Thymus (tissue), 14 donors: ENCODE measurements at places on chromosomes 7 and 10. TPM values are rescaled to one million over a fixed set of nuclear protein-coding genes. Genes with fewer than 3 reads are reported as not detected.

DNA sequence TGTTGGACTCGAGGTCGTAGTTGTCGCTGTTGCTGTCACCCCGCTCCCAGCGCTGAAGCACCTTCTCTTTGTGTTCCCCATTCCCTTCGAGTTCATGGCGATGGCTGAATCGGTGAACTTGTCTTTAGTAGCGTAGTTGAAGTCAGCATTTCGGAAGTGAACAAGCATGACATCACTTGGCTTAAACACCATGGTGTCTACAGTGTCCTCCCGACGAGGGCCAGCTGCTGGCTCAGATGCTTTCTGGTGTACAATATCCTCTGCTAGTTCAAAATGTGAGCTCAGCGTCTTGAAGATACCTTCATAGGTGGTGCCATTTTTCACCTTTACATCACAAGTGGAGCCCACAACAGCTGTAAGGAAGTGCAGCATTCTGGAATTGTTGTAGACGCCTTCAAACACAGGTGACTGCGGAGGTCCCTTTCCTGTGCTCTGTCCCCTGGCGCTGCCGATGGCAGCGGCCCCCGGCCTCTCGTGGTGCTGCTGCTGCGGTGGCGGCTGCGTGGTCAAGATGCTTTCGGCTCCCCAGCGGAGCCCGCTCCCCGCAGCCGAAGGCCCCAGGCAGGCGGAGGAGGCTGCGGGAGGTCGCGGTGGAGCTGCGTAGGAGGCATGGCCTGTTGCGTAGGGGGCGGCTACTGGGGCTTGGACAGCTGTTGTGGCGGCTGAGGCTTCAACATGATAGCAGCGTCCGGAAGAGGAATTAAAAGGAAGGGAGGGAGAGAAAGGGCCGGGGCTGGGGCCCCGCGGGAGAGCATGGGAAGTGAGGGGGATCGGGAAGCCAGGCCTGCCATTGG is 59.3 kb downstream of the ANKMY2 start:
- no peak for DNase-seq

GRCh38 chr10:33005322-33006301 is 47.6 kb upstream of the ITGB1 start:
- no peak for DNase-seq

DNA sequence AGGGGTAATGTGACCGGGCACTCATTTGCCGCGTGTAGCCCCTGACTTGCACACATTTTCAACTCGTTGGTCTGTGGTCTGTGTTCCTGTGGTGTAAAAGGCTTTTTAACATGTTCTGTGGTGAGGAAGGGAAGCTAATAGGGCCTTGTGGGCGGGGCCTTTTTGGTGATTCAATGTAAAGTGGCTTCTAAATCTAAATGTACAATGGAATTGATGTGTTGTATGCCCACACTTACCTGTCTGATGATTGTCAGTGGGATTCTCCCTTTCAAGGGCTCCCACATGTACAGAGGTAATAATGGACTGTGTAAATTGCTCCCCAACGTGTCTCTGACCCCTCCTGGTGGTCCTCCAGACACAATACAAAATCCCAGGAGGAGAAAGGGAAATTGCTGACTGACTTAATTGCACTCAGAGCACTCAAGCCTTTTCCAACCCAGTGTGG is 43.1 kb upstream of the GATAD1 start:
- no peak for DNase-seq

GRCh38 chr10:60349426-60349825 is 40.2 kb downstream of the ANK3 start:
- DNase-seq, result no peak

DNA sequence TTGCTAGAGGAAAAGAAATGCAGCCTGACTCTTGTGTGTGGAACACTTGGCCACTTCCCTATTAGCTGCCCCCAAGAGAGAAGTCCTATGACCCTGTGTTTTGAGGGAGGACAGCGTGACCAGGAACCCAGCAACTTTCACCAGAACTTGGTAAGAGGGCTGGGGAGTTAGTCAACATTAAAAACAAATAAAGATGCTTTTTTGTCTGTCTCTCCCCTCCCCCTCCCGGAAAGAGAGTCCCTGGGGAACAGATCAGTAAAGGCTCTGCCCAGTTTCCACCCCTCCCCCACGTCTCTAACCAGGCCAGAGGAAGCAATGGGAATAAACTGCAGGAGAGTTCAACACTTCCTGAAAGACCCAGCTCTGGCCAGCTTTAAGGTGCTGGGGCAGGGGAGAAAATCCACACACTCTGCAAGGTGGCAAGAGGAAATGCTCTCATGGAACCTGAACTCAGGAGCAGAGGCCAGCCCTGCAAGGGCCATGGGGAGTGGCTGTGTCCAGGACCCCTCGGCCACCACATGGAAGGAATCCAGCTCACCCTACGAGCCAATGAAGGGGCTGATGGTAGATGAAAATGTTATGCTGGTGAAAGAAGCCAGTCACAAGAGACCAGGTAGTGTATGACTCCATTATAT is 21.5 kb downstream of the SH3PXD2A start:
- DNase-seq, result no peak

Gene SAMD9
- total RNA-seq, result 49.9 TPM

Gene EVX1
- total RNA-seq, result not detected

- peak; percentile 80 for DNase-seq
Measured at GRCh38 chr7:50147951-50148808, 55.1 kb upstream of the ZPBP start.

GRCh38 chr7:22949944-22950343 is 64.0 kb downstream of the HYCC1 start:
- DNase-seq, result no peak

DNA sequence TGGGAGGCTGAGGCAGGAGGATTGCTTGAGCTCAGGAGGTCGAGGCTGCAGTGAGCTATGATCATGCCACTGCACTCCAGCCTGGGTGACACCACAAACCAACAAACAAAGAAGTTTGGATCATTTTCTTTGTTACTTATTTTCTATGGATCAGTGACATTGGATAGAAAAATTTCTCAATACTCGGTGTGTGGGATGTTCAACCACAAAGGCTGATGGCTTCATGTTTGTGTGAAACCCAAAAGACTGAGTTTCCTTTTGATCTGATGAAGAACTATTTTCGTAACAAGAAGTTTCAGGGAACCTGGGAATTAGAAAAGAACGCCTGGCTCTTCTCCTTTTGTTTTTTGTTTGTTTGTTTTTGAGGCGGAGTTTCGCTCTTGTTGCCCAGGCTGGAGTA is 104.0 kb downstream of the HOXA1 start:
- no peak for DNase-seq

- DNase-seq, result no peak
Measured at GRCh38 chr7:50182759-50183158, 89.7 kb upstream of the ZPBP start.

GRCh38 chr7:142868188-142868985 is 13.5 kb downstream of the EPHB6 start:
- DNase-seq, result no peak

DNA sequence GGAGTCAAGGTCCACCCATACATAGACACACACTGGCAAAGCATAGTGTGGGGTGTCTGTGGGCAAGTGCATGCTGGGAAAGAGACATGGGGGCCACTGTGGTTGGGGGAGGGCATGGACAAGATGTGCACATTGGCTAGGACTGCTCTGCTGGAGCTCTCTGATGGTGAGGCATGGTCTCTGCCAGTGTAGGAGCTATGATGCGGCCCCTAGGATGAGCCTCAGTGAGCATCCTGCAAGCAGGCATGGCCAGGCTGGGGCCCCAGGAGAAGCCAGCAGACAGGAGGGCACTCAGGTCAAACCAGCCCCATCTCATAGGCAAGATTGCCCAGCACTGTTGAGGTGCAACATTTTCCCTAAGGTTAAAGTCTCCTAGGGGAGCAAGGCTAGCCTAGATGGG is 489.4 kb downstream of the DNAJB9 start:
- no peak for DNase-seq

GRCh38 chr10:1520909-1521565 is 216.3 kb downstream of the ADARB2 start:
- DNase-seq, result no peak

DNA sequence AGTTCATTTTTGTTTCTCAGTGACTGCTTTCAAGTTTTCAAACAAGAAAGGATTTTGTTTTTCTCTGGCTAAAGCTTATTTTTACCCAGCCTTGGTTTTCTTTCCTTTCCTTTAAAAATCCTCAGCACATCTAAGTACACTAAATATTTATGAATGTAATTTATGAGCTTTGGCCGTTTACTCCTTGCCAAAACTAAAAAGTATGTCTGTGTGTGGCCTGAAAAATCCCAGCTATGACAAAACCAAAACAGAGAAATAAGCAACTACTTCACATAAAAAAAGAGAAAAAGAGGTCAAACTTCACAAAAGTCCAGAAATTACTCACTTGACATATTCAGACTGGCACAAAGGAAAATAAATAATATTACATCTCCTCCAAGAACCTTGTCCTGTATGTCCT is 365.1 kb upstream of the NFE2L3 start:
- DNase-seq, result no peak

DNA sequence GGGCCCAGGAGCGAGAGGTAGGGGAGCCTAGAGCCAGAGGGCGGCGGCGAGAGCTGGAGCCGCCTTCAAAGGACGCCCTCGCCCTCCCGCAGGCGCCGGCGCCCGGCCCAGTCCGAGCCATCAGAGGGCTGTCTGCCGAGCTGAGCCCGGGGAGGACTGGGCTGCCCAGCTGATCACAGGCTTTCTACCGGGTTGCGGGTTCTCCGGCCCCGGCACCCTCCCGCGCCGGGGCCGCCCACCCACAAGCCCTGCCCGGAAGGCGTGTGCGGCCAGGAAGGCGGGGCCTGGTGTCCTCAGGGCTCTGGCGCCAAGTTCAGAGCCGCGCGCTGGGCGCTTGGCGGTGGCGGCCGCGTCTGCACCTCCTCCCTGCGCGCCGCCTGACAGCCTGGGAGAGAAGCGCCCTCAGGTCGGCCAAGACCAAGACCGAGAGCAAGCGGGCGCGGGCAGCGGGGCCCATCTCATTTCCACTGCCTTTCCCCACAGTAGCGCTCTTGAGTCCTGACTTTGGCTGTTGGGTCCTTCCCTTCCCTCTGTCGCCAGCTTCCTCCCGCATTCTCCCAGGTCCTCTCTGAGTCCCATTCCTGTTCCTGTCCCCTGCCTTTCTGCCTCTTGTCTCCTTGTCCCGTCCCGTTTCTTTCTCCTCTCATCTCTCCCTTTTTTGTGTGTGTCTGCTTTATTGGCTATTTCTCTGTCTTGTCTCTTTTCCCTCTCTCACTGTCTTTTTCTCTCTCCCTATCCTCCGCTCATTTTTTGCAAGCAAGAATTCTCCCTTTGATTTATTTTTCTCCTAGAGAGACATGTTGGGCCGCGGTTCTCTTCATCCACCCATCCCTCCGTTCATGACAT is 60.6 kb upstream of the MSMB start:
- no peak for DNase-seq

- no peak for DNase-seq
Measured at GRCh38 chr10:75726522-75727483, 295.4 kb downstream of the LRMDA start.

Gene ANKRD22
- total RNA-seq, result 15.5 TPM

Gene RSPH10B2
- 0.14 TPM for total RNA-seq

DNA sequence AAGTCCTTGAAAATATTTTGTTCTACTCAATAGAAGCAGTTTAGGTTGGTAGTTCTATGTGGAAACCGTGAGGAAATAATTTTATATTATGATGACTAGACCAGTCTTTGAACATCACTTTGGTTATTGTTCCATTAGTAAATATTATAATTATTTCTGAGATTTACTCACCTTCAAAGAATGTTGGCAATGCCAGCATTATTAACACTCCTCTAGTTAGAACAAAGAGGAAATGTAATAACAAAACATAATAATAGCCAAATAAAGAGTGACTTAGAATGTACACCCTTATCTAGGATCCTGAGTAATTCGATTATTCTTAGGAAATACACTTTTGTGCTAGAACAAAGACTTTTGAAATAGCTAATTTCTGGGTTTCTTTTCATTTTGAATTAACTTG is 121.1 kb downstream of the CFTR start:
- DNase-seq, result no peak

GRCh38 chr7:106501605-106502580 is 159.1 kb downstream of the CCDC71L start:
- no peak for DNase-seq

DNA sequence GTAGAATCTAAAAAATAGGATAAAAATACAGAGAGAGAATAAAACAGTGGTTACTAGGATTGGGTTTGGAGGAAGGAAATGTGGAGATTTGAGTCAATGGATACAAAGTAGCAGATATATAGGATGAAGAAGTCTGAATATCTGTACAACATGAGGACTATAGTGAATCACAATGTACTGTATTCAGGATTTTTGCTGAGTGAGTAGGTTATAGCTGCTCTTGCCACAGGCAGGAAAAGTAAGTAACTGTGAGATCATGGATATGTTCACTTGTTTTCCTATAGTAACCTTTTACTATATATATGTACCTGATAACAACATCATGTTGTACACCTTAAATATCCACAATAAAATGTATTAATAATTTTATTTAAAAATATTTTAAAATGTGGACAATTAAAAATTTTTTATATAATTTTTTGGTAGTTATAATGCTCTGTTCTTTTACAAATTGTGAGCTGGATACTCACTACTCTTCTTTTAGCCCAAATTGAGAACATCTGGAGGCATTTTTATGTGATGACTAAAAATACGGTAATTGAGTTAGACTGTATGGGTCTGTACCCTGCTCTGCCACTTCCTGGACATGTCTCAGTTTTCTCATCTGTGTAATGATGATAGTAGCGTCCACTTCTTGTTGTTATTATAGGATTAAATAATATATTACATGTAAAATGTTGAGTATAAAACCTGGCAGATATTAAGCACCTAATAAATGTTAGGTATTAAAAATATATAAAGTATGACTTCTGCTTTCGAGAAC is 439.1 kb downstream of the AUTS2 start:
- DNase-seq, result no peak
